Right atrium auricular region (tissue), 2 donors: ENCODE measurements at places on chromosomes 13 and 19.

DNA sequence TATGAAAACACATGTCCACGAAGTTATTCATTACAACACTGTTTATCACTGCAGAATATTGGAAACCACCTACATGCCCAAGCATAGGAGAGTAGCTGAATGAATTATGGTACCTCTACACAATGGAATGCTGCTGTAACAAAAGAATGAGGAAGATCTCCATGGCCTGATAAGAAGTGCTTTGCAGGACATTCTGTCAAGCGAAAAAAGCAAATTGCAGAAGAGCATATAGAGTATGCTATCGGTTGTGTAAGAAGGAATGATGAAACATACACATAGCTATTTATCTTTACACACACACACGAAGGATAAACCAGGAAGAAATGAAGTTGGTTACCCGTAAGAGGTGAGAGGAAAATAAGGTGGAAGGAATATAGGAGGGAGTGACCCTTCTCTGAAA lies 37.5 kb upstream of the CEACAM20 start:
- DNase-seq = no peak

- no peak for DNase-seq
Observed at GRCh38 chr19:15154002-15154612, 46.7 kb downstream of the NOTCH3 start.

- no peak for DNase-seq
Observed at GRCh38 chr13:48818495-48819356, 157.0 kb upstream of the FNDC3A start.

GRCh38 chr13:113192902-113193301 lies 15.6 kb downstream of the PCID2 start:
- DNase-seq = no peak

DNA sequence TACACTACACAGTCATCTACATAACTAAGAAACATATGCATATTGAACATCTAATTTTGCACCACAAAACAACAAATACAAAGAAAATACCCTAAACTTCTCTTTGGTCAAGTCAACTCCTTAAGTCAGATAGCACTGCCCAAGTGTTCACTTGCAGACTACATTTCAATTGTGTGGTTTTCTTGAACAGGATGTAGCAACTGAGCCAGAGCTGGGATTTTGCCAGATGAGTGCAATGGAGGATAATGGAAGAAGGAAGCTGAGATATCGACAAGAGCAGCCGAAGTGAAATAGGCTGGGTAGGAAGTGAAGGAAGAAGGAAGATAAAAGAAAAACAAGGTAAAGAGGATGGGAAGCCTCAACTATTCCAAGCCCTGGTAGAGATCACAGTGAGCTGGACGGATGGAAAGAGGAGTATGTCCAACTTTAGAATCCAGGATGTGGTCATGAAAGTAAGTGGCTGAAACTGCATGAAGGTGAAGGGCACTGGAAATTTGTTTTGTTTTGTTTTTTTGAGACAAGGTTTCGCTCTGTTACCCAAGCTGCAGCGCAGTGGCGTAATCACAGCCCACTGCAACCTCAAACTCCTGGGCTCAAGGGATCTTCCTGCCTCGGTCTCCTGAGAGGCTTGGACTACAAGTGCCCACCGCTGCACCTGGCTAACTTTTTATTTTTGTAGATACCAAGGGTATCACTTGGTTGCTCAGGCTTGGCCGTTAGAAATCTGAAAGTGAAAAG lies 15.0 kb downstream of the NUFIP1 start:
- peak; percentile 64 for DNase-seq

DNA sequence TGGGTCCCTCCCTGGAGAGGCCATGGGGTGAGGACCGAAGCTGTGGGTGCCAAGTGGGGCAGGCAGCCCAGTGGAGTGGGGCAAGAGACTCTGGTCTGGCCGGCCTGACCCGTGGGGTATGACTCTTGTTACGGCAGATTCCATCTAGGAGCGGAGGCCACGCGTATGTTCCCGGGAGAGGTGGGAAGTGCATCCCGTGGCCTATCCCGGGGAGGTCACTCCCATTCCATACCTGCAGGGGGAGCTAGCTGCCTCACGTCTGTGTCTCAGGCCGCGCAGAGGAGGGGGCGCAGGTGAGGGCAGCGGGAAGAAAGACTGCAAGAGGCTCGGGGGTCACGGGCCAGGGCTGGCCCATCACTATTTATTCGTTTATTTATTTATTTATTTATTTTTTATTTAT lies 4.9 kb downstream of the CSNK1G2 start:
- no peak for DNase-seq

DNA sequence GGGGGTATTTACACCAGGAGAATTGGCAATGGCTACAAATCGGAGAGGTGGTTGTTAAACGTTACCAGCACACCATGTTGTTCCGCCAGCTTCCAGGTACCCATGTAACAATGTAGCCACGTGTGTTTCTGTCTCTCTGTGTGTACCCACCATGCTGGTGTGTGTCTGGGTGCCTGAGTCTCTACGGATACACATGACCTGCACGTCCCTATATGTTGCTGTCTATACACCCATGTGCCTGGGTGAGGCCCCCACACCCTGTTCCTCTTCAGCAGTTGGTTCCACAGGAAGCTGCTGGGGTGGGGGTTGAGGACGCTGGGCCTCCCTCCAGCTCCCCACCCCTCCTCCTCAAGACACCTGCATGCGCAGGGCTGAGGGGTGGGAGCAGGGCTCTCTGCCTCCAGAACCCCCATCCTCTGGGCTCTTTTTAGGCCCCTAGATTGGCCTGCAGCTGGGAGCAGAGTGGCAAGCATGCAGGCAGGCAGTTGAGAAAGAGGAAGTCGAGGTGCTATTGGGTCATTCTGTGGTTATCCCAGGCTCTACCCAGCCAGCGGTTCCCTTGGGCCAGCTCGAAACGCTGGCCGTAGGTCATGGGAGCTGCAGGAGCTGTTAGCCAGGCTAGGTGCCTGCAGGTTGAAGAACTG lies at the start of gene ARHGEF18:
TSS of gene ARHGEF18 (plus strand) at position 351 of the 644 bp plus-strand sequence. CDS start 13,954 bp downstream, outside the sequence.
- no peak for DNase-seq

- no peak for DNase-seq
Observed at GRCh38 chr13:91567485-91568207, 169.2 kb downstream of the GPC5 start.

DNA sequence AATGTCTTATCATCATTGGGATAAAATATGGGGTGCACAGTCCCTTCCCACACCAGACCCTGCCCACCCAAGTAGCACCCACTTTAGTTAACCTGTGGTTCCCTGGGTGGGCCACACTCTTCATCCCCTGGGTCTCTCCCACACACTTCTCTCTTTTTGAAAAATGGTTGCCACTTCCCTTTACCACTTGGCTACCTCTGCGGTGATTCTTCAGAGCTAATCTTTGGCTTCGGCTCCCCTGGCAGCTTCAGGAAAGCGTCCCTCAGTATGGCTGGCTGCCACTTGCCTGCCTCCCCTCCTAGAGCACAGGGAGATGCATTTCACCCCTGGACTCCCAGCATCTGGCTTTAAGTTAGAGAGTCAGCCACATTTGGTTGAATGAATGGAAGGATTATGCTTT lies 18.2 kb downstream of the CCNA1 start:
- DNase-seq = no peak

- DNase-seq = no peak
Observed at GRCh38 chr13:106156468-106156867, 379.0 kb downstream of the EFNB2 start.

GRCh38 chr13:35252536-35253205 lies 223.8 kb downstream of the MAB21L1 start:
- DNase-seq = no peak

DNA sequence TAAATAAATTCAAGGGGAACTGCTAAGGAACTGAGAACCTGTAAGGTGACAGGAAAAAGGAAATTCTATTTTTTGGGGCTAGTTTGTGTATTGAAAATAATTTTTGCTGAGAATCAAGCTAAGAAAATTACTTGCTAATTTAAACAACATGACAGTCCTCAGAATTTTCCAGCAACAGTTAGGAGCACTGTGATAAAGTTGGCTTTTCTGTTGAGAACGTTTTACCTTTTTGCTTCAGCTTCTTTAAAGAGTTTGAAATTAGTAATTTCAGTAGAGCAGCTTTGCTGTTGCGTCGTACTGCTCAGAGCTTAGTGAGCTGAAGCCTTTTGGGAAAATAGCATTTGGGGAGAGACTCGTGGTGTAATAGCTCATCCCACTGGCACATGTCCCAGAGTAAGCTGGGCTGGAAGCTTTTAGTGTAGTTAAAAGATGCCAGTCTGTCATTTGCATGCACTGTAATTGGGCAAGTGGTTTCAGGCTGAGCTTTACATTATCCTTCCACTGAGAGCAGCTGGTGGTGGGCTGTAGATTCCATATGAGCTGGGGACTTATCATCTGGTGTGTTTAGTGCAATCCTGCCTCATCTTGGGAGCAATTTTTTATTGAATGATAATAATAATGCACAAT lies 69.8 kb downstream of the LRCH1 start:
- no peak for DNase-seq

- no peak for DNase-seq
Observed at GRCh38 chr13:110414931-110415330, 107.8 kb downstream of the COL4A2 start.

GRCh38 chr13:98103531-98103930 lies 39.4 kb upstream of the FARP1 start:
- DNase-seq = no peak
